Stomach (tissue), 19 donors: ENCODE measurements at places on chromosomes 12 and 14. TPM values are rescaled to one million over a fixed set of nuclear protein-coding genes. Genes with fewer than 3 reads are reported as not detected.

Gene TMEM121
- total RNA-seq: 1.3 TPM

Gene NOVA1
- 8.4 TPM for total RNA-seq

GRCh38 chr12:103930787-103931735, 851 bp downstream of the HSP90B1 start:
- peak; percentile 59 for DNase-seq

DNA sequence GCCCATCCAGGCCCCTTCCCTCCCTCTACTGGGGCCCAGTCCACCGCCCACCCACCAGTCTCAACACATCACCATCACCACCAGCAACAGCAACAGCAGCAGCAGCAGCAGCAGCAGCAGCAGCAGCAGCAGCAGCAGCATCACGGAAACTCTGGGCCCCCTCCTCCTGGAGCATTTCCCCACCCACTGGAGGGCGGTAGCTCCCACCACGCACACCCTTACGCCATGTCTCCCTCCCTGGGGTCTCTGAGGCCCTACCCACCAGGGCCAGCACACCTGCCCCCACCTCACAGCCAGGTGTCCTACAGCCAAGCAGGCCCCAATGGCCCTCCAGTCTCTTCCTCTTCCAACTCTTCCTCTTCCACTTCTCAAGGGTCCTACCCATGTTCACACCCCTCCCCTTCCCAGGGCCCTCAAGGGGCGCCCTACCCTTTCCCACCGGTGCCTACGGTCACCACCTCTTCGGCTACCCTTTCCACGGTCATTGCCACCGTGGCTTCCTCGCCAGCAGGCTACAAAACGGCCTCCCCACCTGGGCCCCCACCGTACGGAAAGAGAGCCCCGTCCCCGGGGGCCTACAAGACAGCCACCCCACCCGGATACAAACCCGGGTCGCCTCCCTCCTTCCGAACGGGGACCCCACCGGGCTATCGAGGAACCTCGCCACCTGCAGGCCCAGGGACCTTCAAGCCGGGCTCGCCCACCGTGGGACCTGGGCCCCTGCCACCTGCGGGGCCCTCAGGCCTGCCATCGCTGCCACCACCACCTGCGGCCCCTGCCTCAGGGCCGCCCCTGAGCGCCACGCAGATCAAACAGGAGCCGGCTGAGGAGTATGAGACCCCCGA, 6.8 kb upstream of the RNU7-1 start:
- peak; percentile 83 for DNase-seq

GRCh38 chr12:132559652-132560363, 50.6 kb downstream of the LRCOL1 start:
- peak; percentile 49 for DNase-seq

DNA sequence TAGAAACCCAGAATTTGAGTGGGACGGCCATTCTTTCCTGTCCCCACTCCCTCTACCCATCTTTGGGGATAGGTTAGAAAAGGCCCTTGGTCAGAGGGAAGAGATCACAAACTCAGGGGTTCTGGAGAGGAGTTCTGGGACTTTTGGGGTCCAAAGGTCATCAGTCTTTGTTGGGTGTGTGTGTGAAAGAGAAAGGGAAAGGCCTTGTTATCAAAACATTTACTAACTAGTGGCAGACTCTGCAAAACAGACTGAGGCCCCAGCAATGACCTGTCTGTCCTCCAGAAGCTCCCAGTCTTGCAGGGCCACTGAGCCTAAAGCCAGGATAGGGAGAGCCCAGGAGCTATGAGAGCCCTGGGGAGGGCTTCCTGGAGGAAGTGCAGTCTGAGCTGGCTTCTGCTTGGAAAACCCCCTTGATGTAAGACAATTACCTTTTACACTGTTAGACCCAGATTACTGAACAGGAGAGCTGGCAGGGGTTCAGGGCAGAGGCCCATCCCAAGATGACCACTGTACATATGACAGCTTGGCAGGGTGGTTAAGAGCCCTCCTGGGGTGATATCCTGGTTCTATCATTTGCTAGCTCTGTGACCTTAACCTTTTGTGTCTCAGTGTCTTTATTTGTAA, 429.1 kb upstream of the CCDC196 start:
- DNase-seq: peak; percentile 16
